ENCODE measurements at places on chromosomes 16 and 17.

DNA sequence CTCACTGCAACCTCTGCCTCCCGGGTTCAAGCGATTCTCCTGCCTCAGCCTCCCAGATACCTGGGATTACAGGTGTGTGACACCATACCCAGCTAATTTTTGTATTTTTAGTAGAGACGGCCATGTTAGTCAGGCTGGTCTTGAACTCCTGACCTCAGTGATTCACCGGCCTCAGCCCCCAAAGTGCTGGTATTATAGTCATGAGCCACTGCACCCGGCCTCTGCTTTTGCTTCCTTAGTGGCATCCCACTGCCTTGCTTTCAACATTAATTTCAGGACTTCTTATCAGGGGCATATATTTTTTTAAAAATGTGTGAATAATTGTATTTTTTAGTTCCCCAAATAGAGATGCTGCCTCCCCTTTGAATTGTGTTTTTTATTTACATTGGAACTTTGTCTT, 98.8 kb downstream of the SYCE1L start:
- DNase-seq, result no peak

GRCh38 chr16:86089334-86089900, 190.5 kb downstream of the IRF8 start:
- DNase-seq, result no peak

DNA sequence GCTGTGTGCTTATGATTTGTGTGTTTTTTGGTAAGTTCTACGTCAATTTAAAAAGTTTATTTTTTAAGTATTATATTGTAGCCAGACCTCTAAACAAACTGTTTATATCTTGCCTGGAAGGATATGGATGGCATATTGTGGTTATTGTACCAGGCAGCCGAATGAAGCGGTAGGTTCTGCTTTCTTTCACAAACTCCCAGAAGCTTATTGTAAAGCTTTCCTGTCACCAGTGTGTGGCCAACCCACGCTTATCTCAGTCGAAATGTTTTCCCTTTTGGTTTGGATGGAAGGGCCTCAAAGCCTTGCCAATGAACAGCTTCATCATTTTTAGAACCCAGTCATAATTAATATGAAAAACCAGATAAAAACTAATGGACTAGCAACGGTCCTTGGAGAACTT, 53.1 kb downstream of the CYB5B start:
- DNase-seq, result no peak

GRCh38 chr17:50691550-50692447, 15.9 kb downstream of the ANKRD40 start:
- no peak for DNase-seq

DNA sequence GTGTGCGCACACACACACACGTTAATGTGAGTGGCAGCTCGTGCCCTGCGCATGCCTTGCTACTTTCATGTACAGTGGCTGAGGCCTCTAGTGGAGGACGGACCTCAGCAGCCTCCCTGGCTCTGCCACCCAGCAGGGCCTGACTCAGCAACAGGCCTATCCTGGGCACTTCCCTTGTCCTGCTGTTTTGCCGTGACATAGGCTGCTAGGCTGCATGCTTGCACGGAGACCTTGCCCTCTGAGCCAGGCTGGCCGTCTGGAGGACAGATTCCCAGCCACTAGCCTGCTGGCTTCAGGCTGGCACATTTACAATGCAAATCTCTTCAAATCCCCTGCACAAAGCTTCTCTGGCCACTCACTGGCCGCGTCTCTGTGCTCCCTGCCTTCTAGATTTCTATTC, 9.5 kb downstream of the RNF213 start:
- DNase-seq, result no peak

DNA sequence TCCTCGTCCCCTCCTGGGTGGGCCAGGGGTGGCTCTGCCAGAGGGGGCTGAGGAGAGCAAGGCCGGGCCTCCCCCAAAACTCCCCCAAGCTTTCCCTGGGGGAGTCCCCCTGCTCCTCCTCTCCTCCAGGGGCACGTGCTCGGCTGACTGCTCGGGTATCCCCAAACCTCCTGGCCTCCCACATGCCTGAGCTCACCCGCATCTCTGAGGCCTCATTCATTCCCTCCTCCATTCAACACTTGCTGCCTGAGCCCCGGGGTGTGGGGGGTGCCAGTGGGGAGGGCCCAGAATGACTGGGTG, 83.1 kb downstream of the RTN4RL1 start:
- DNase-seq, result no peak
